ENCODE measurements at places on chromosomes 11 and 22. TPM values are rescaled to one million over a fixed set of nuclear protein-coding genes. Genes with fewer than 3 reads are reported as not detected.

SMIM35 gene
- not detected for total RNA-seq

ZBED4 gene
- 9.1 TPM for total RNA-seq

DNA sequence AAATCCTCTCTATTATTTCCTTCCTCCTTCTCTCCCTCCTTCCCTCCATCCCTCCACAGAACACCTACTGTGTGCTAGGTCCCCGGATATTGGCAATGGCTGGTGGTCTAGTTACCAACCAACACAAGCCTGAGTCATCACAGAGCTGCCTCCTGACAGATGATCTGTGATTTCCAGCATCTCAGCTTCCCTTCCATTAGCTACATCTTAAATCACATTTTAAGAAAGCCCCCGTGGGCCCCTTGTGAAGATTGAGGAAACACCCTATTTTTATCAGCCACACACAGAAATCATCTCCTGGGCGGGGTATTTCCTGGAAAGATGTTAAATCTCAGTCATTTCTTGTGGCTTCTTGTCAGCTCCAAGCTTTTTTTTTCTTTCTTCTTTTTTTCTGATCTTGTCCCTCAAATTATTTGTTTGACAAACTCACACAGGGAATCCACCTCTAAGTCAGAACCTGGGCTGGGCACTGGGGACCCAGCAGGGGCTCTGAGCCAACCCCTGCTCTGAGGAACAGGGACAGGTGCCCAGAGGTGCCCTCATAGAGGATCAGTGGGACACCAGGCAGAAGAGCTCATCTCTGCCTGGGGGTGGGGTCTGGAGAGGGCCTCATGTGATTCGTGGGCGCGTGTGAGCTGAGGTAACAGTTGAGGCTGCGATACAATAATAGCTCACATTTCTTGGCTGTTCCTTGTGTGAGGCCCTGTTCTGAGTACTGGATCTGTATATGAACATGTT, 42.4 kb downstream of the CACNA1I start:
- peak; percentile 56 for DNase-seq

GRCh38 chr22:48473202-48473601, 1354.5 kb downstream of the BRD1 start:
- no peak for DNase-seq

DNA sequence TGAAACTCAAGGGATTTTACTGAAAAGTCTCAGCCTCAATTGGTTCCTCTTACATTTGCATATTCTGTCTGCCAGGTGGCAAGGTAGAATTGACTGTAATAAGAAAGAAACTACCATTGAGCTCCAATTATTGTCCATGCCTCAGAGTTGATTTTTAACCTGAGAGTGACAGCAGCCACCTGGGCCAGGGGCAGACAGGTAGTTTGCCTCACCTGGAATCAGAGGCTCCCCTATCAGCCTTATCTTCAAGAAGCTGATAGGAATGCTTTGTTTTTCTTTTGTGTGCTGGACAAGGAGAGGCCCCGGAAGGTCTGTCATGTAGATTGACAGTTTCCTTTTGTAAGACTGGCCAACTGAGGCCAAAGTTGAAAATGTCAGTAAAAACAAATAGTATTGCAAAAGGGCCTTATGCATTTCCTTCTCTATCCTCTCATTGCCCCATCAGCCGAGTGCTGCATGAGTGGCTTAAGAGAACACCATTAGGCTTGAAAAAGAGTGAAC, 34.1 kb downstream of the CD44 start:
- DNase-seq: no peak

DNA sequence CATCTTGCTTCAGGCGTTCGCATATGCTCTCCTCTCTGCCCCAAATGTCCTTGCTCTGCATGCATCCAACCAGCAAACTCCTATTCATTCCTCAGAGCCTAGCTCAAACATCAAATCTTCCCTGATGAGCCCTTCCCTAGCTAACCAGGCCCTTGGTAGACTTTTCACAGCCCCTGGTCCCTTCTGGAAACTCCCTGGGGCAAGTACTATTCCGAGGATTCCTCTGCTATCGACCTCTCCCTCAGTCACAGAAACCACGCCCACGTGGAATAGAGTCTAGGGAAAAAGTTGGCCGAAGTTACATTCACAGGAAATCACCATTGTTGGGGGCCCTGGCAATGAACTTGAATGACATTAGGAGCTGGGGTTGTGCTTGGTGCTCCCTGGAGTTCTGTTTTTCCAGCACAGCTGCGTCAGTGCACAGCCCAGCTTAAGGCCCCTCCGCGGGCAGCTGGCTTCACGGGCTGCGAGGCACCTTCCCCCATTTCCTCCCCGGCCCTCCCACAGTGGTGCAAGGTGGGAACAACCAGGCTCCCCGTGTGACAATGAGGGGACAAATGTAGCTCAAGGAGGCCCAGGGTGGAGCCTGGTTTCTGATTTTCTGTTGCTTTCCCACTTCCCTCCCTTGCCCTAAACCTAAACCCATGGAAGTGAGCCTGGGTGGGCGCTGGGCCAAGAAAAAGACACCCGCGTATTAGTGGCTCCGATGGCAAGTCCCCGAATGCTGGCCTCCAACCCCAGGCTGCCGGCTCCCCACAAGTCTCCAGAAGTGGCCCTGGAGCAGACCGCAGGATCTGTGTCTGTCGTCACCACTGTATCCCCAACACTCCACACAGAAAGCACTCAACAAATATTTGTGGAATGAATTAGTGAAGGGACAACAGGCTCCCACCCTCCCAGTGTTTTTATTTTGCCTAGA, 4.3 kb upstream of the ATP5MGL start:
- no peak for DNase-seq

GRCh38 chr11:96311120-96311568, 31.9 kb downstream of the MAML2 start:
- DNase-seq: no peak

GRCh38 chr22:45082795-45083194, 73.0 kb upstream of the PHF21B start:
- DNase-seq: no peak

GRCh38 chr11:73347067-73347466, 29.1 kb upstream of the RELT start:
- no peak for DNase-seq

GRCh38 chr11:117944554-117944953, 15.4 kb upstream of the TMPRSS13 start:
- no peak for DNase-seq

DNA sequence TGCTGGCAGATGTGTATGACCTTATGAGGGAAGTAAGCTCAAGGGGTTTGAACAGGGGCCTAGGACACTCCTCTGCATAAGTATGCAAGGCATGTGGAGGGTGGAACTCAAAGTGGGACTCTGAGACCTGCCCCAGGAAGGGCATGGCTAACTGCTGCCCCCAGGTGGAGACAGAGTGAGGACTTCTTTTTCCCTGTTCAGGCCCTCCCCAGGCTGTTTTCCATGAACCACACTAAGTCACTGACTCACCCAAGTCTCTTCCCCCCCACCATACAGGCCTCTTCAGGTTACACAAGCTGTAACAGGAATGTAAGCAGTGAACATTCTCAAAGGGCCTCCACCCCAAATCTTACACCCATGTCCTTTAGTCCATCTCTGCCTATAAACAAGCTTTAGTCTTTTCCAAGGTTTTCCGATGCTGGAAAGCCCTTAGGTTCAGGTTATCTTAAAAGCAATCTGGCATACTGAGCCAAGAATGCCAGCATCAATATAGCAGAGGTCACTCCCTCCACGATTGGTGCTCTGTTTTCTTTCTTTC, 13.1 kb downstream of the EEF1G start:
- DNase-seq: peak; percentile 78

- DNase-seq: no peak
These were observed 132.7 kb upstream of the DDI1 start for GRCh38 chr11:103903621-103904323.

DNA sequence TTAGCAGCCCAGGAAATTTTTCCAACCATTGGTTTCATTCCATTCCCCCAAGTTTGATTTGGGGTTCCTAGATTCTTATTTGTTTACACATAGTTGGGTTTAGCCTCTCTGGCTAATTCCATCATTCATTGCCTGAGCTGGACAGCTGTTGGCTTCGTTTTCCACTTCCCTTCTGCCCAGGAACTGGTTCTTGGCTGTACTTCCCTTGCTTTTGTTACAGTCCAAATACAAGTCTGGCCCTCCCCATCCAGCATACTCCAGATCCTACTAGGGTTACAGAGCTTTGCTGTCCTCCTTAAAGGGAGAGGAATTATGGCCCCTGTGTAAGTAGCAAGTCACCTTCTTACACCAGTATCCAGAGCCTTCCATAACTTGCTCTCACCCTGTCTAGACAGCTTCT, 356.3 kb downstream of the FAT3 start:
- DNase-seq: no peak

Measured in skin of body (tissue), 3 donors.